NCI-H2081 (cell line): ENCODE measurements at places on chromosomes 16 and 17.

- DNase-seq: no peak
Measured at GRCh38 chr17:74637265-74637664, 13.7 kb upstream of the CD300E start.

DNA sequence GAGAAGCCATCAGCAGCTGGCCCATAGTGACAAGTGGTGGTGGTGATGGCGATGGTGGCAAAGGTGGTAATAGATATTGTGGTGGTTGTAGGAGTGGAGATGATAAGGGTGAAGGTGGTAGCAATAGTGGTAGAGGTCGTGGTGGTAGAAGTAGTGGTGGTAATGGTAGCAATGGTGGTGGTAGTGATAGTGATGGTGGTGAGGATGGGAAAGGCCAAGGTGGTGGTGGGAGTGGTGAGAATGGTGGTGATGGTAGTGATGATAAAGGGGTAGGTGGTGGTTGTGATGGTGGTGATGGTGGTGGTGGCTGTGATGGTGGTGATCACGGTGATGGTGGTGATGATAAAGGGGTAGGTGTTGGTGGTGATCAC, 13.1 kb downstream of the CDH5 start:
- DNase-seq: no peak

GRCh38 chr16:14634389-14634725, 1.6 kb downstream of the BFAR start:
- DNase-seq: no peak

- DNase-seq: no peak
Measured at GRCh38 chr16:17303101-17303500, 167.7 kb downstream of the XYLT1 start.

DNA sequence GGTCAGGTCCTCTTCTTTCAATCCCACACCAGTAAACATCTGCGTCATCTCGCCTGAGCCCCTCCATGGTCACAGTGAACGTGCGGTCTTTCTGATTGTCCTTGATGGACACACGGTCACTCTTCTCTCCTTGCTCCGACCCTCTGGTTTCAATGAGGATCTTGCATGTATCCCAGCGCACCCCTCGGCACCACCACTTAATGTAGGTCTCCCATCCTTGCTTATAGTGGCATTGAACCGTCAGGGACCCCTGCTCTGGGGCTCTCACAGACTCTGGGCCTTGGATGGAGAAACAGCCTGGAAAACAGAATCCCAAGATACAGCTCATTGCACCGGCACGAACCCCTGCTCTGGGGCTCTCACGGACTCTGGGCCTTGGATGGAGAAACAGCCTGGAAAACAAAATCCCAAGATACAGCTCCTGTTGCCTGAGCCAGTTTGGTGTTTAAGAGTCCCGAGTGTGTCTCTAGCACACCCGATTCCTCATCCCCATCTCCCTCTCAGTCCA, 5.4 kb downstream of the CD300LB start:
- no peak for DNase-seq

DNA sequence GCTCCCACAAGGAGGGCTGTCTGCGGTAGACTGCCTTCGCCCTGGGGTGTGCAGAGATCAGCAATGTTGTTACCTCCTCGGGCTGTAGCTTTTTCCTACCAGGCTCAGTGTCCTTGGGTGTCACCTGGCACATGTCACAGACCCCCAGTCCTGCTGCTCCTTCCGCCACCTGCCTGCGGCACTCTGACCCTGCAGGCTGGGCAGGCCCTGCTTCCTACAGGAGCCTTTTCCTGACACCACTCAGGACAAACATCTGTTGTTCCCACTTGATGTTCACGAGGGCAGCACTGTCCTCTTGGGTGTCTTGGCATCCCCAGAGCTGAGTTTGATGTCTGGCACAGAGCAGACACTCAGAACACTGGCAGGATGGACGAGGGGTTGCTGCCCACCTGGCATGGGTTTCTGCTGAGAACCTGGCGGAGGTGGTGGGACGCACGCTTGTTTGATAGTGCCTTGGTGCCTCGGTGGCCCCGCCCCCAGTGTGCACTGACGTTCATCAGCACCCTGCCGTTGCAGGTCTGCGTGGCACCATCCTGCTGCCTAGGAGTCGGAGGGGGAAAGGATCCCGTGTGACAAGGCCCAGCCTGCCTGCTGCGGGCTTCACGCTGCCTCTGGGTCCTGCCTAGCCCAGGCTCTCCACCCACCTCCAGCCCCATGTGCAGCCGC, 26.7 kb upstream of the NUDT16L1 start:
- DNase-seq: no peak

DNA sequence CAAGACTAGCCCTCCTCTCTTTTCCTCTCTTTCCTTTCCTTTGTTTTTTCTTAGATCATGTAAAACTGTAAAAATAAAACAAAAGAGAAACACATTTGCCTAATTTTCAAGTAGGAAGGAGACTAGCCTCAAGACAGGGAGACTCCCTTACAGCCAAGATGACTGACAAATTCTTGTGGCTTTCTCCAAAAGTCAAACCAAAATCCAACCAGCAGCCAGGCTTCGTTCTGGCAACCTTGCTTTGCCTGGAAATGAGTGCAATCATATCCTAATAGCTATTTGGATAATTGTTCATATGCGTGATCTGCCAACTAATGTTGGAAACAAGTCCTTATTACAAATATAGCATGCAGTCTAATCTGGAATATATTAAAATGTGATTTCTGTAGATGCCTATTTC, 868.9 kb upstream of the SOX9 start:
- no peak for DNase-seq

GRCh38 chr16:63539276-63539675, 1503.0 kb upstream of the CDH8 start:
- no peak for DNase-seq

DNA sequence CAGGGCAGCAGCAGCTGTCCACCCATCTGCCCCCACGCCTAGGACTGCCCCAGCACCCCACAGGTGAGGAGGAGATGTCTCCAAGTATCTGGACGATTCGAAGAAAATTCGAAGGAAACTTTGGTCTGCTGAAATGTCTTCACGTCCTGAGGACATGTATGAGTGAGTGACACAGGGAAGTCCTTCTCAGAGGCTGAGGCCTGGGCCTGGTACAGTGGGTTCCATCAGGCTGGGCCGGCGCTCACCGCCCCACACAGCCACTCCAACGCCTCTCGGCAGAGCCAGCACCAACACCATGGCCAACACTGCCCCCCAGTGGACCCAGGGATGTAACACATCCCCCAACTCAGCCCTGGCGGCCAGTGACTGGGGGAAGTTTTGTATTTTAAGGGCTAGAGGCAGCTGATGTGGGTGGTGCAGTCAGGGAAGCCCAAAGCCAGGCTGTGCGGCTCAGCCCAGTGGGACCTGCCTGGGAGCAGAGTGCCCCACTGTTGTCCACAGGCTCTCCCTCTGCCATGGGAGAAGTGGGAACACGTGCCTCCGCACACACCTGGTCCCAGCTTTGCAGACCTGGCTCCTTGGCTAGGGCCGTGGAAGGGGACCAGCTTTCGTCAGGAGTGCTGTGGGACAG, 55.8 kb upstream of the FASN start:
- DNase-seq: peak; percentile 74

- no peak for DNase-seq
Measured at GRCh38 chr16:19436540-19436939, 18.9 kb downstream of the TMC5 start.

GRCh38 chr17:15238057-15238456, 27.1 kb downstream of the PMP22 start:
- DNase-seq: no peak

DNA sequence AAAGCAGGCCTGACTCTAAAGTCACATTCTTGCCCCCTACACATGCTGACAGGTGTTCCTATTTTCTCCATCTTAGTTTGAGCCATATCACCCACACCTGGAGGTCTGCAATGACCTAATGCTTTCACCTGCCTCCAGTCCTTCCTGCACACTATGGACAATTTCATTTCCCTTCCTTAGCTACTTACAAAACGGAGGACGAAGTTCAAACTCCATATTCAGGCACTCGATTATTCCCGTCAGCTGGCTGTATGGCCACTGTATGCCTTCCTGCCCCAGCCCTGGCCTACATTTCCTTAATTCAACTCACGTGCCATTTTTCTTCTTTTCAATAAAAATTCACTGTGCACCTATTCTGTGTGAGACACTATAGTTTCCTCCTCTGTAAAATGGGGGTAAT, 44.9 kb downstream of the GRIN2A start:
- no peak for DNase-seq

- DNase-seq: no peak
Measured at GRCh38 chr16:73885319-73885718, 411.3 kb upstream of the PSMD7 start.

- DNase-seq: peak; percentile 74
Measured at GRCh38 chr17:57407287-57408070, 151.2 kb downstream of the MSI2 start.

DNA sequence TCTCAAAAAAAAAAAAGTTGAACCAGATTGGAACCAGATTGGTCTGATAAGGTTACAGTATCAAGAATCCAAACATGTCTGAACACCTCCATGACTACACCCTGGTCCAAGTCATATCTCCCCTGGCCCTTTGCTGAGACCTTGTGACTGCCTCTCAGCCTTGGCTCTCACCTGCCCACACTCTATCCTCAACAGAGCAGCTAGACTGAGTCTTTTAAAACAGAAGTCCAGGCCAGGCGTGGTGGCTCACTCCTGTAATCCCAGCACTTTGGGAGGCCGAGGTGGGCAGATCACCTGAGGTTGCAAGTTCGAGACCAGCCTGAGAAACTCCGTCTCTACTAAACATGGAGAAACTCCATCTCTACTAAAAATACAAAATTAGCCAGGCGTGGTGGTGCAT, 91.7 kb downstream of the AIPL1 start:
- DNase-seq: no peak

- DNase-seq: no peak
Measured at GRCh38 chr16:80913397-80913796, 93.3 kb downstream of the CMC2 start.

- DNase-seq: no peak
Measured at GRCh38 chr16:17497648-17498047, 26.9 kb upstream of the XYLT1 start.

DNA sequence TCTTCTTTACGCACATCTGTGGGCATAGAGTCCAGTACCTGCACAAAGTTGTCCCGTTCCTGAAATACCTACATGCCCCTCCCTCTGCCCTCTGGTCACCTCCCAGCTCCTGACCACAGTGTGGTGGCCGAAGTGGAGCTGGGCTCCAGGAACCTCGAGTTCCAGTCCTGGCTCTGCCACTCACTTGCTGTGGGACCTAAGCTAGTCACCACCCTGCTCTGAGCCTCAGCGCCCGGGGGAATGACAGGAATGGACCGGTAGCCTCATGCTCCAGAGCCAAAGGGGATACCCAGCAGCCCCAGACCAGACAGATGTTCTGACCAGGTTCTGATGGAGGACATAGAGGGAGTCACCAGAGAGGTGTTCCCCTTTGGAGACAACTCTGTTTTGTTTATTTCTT, 26.7 kb upstream of the ITGA3 start:
- DNase-seq: no peak

- DNase-seq: no peak
Measured at GRCh38 chr17:1300371-1300905, 21.0 kb downstream of the TRARG1 start.

DNA sequence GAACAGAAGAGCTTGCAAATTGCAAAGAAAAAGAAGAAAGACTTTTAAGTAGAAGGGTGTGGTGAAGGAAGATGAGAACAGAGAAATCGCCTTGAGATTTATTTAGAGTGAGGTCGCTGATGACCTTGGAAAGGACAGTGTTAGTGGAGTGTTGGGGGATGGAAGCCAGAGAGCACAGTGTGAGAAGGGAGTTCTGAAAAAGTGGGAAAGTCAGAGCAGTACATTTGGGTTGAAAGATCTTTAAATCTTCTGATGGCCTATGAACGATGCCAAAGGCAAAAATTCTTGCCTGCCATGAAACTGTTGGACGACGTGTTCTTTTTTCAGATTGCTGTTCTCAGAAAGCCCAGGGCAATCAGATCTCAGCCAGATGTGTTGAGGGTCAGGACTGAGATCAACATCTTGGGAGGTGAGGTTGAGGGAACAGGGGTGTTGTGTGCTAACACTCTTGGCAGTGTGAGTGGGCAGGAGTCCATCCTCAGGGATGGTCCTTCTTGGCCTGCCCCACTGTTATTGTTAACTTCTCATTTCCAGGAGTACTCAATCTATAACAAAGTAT, 330.1 kb downstream of the MAP2K6 start:
- no peak for DNase-seq

DNA sequence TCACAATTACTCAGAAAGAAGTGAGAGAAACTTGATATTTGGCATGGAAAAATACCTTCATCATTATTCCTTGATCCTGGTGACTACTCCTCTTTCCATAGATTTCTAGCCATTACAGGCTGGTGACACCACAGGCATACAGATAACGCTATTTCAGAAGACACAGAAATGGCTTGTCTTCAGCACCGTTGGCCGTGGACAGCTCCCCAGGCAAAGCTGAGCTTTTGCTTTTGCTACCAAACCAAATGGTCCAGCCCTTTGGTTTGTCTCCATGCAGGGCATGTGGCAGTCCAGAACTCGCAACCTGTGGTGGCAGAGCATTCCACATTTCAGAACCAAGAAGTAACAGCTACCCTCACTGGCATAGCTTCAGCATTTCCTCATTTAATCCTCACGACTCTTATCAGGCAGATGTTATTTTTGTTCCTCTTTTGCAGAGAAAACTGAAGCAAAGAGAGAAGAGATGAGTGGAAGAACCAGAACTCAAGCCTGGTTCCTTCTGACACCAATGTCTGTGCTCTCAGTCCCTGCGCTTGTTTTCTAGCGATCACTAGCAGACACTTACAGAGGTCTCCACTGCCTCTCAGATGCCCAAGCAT, 55.5 kb downstream of the HS3ST4 start:
- DNase-seq: no peak

- peak; percentile 42 for DNase-seq
Measured at GRCh38 chr17:81665205-81666091, 957 bp downstream of the OXLD1 start.

DNA sequence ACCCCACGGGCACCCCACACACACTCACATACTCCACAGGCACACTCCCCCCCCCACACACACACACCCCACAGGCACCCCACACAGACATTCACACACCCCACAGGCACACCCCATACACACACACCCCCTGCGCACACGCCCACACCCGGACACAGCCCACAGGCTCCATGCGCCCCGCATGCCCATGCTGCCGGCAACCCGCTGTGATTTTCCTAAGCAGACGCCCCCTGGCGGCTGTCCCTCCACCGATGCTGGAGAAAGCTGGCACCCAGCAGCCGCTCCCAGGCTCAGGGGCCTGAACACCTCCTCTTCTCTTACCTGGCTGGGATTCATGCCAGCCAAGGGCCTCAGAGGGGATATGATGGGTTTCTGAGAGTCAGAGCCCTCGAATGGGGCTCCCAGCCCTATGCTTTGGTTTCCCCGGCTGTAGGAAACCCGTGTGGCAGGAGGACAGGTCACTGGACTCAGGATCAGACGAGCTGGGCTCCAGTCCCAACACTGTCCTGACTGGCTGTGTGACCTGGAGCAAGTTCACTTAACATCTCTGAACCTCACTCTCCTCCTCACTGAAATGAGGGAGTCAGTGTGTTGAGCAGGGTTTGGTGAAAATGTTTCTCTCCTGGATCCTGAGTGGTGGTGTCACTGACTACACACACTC, 19.6 kb upstream of the TNFRSF13B start:
- DNase-seq: peak; percentile 11
